C1 segment of cervical spinal cord (tissue), 14 donors: ENCODE measurements at places on chromosomes 1 and 21.

DNA sequence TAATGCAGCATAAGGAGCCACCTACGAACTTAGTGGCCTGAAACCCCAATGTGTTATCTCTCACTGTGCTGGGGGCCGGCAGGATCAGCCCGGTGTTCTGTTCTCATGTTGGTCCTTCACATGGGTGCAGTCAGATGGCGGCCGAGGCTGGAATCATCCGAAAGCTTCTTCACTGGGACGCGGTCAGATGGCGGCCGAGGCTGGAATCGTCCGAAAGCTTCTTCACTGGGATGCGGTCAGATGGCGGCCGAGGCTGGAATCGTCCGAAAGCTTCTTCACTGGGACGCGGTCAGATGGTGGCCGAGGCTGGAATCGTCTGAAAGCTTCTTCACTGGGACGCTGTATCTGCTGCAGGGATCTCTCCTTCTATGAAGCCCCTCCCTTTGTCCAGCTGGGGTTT is 12.6 kb upstream of the PCBP3 start:
- no peak for DNase-seq

DNA sequence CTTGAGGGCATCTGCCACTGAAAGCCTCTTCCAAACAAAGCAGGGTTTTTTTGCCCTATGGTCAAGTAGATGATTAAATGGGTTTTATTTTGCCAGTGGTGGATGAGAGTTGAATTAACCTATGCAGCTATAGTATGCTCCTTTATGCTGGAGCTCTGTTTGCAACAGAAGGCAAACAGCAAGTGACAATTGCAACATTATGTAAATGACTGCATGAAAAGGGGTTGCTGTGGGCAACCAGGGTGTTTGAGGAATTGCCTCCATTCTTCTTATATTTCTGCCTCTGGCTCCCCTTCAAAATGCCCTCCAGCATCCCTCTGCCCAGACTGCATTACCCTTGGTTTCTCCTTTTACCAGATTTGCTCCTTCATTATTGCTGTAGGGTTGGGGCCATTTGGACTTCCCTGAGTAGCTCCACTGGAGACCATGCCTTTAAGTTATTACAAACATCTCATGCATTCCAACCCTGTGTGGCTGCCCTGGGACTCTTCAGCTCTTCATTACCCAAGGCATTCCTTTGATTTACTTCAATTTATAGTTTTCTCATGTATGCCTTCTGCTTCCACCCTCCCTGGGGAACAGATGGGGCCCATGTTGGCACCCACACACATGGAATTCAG is 398.4 kb downstream of the PRDM2 start:
- no peak for DNase-seq

DNA sequence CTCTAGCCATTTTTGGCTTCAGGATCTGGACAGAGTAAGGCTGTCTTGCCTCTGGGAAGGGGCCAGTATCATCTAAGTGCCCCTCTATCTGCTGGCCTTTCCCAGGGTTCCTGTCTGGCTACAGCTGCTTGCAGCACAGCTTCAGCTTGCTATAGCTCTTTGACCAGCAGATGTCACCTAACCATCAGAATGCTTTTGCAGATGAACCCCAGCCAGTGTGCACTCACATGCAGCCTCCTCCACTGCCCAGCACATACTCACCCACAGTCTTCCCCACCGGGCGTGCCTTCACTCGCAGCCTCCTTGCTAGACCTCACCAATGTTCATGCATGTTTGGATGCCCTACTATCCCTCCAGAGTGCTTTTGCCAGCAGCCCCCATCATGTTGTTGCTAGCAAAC is 769.0 kb downstream of the BRINP3 start:
- DNase-seq, result no peak

DNA sequence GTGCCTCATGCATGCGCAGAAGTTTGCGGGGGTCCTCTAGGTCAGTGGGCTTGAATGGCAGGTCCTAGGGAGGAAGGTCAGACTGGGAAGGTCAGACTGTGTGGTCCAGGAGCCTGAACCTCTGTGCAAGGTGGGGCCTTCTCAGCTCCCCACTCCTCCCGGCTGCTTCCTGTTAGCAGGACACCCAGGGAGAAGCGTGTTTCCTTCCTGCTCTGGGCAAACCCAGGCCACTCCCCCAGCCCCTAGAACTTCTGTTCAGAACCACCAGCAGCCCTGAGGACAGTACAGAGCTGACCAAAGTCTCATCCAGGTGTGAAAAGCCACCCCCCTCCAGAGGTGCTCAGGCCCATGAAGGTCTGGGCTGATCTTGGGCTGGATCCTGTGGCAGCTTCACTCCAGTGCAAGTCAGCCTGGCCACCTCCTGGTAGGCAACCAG is 29.9 kb downstream of the NAV1 start:
- no peak for DNase-seq

- DNase-seq, result no peak
Observed at GRCh38 chr21:25323356-25323949, 283.8 kb downstream of the MRPL39 start.

GRCh38 chr1:160681066-160681890 is 30.3 kb downstream of the CD48 start:
- no peak for DNase-seq

- no peak for DNase-seq
Observed at GRCh38 chr1:19229229-19229628, 19.2 kb upstream of the UBR4 start.

DNA sequence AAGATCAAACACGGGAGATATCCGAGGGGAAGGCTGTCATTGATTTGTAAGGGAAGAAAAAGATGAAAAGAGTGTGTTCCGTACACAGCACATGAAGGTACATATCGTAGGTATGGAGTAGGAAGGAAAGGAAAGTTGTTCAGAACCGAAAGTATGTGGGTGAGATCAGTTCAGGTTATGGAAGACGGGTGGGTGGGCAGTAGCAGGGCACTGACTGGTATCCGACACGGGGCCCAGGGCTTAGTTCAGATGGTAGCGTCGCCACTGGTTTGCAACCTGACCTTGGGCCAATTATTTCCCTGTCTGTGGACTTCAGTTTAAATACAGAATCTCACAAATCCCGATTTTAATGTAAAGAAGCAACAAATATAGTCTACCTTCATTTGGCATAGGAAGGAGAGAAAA is 27.8 kb upstream of the A3GALT2 start:
- DNase-seq, result no peak

DNA sequence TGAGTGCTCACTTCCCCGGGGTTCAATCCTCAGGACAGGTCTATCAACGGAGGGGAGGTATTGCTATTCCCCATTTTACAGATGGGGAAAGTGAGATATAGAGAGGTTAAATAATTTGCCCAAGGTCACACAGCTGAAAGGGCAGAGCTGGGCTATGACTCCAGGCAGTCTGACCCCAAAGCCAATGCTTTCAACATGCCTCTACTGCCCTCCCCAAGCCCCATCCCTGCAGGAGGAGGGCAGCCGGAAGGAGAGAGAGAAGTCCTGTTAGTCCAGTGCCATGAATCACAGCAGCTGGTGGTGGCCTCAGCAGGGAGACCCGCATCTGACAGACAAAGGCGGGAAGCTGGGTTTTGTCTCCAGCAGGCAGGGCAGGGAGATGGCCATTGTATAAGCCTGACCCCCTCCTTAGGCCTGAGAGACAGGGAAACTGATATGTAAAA is 20.0 kb upstream of the CLIC4 start:
- no peak for DNase-seq

- no peak for DNase-seq
Observed at GRCh38 chr1:226370144-226370923, 37.6 kb downstream of the PARP1 start.

- DNase-seq, result no peak
Observed at GRCh38 chr1:6105218-6105679, 59.6 kb downstream of the KCNAB2 start.

GRCh38 chr1:38360807-38361206 is 314.2 kb upstream of the POU3F1 start:
- no peak for DNase-seq

- DNase-seq, result no peak
Observed at GRCh38 chr1:169941982-169942830, 48.5 kb upstream of the SCYL3 start.

DNA sequence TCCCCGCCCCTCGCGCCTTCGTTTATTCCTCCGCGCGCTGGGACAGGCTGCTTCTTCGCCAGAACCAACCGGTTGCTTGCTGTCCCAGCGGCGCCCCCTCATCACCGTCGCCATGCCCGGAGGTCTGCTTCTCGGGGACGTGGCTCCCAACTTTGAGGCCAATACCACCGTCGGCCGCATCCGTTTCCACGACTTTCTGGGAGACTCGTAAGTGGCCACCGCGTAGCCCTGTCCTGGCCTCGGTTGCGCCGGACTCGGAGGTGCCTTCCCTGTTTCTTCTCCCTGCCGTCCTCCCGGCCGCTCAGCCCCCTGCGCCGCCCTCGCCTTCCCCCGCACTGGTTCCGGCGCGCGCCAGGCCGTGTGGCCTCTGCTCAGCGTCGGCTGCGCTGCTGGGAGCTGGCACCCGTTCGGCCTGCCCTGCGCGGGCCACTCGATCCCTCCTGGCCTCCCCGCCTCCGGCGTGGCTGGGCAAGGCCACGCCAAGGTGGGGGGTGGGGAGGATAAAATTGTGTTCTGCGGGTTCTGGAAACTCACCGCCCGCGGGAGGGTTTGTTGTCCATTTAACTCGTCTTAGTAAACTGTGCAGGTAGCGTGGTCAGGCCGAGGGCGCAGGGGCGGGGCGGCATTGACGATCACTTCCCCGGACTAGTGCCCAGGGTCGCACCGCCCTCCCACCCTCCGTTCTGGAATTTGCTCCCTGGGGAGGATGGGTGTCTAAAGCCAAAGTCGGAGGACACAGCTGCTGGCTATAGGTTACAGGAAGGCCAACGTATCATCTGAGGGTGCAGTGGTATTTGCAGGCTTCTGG is at the start of gene PRDX6:
PRDX6 (plus strand) TSS at position 50 of the 808 bp plus-strand sequence; CDS start at position 113, 63 bp downstream.
- DNase-seq, result no peak

GRCh38 chr1:193741228-193741627 is 554.8 kb upstream of the B3GALT2 start:
- no peak for DNase-seq

GRCh38 chr21:37675202-37675801 is 241.0 kb downstream of the KCNJ6 start:
- DNase-seq, result no peak

DNA sequence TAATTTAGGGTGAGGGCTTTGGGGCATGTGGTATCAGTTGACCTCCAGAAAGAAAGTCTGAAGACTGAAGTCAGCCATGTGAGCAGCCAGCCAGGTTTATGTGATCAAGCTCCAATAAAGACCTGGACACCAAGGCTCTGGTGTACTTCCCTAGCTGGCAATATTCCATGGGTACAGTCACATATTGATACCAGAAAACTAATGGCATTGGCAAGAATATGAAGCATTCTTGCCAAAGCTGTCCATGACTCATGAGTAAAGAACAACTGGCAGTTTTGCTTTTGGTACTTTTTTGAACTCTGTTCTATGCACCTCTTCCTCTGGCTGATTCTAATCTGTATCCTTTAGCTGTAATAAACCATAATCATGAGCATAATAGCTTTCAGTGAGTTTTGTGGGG is 415.3 kb upstream of the CAMK1G start:
- no peak for DNase-seq

DNA sequence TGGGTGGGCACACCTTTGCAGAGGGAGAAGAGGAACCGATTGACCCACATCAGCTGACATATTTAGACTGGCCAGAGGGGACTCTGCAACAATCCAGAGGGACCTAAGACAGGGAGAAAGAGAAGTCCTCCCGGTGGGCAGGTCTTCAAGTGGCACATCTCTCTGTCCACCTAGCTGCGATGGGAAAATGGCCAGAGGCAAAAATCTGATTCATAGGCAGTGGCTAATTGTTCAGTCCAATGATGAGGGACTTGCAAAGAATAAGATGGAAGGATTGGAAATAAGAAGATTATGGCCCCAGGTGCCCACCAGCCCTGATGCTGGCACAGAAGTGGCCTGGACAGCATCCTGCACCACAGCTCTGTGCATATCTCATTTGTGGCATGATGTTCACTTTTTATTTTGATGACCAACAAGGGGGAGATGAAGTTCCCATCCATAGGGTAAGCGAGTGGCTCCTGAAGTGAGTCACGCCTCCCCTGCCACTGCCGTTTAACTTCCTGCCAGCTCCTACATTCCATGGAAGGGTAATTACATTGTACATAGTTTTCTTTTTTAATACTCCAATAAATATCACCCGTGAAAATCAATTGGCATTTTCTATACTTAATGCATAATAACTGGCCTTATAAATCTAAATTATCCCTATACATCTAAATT is 659.6 kb downstream of the MATN1 start:
- no peak for DNase-seq

DNA sequence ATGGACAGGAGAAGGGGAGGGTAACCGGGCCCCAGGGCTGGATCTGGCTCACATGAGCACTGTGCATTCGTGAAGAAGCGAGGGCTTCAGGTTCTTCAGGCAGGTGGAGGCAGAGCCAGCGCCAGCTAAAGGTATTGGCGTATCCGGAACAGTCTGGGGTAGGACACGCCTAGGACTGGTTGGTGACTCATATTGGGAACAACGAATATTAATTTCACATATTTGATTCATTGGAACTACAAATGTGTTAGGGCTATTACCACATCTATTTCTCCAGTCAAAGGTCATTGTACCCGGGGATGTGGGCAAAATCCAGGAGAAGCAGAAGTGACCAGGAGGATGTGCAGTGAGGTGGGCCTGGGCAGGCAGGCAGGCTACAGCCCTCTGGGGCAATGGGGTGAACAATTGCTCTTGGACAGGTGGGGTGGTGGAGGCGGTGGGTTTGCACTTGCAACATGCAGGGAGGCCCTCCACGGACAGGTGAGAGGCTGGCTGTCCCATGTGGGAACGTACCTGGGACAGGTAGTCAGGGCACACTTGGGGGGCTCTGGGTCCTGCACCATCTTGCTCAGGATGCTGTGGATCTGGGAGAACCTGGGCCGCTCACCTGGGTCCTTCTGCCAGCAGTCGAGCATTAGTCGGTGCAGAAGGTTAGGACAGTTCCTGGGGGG is 26.7 kb downstream of the CDCA8 start:
- DNase-seq, result no peak

GRCh38 chr1:172779491-172779890 is 120.6 kb downstream of the FASLG start:
- DNase-seq, result no peak

GRCh38 chr21:45997205-45997494 is 15.6 kb downstream of the COL6A1 start:
- DNase-seq, result no peak

DNA sequence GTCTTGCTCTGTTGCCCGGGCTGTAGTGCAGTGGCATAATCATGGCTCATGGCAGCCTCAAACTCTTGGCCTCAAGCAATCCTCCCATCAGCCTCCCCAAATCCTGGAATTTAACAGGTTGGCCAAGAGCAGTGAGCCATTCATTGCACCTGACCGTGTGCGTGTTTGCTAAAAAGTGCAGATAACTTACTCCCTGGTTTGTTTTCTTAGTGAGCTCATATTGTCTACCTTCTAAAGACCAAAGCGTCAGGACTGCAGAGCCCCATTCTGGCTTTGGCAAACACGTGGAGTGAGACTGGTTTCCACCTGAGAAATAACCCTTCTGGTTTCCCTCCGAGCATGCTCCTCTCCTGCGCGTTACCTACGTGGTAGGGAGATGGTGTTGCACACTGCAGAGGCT is 32.2 kb upstream of the CA6 start:
- no peak for DNase-seq

GRCh38 chr1:62593825-62594394 is 3.4 kb upstream of the ANGPTL3 start:
- DNase-seq, result no peak
